AG08395 (cell line): ENCODE measurements at places on chromosomes 1 and 21.
A peak's percentile ranks its signal among the peaks of the same experiment; 100 is the strongest.

- no peak for DNase-seq
These were observed 70.7 kb upstream of the MUTYH start for GRCh38 chr1:45410850-45411509.

DNA sequence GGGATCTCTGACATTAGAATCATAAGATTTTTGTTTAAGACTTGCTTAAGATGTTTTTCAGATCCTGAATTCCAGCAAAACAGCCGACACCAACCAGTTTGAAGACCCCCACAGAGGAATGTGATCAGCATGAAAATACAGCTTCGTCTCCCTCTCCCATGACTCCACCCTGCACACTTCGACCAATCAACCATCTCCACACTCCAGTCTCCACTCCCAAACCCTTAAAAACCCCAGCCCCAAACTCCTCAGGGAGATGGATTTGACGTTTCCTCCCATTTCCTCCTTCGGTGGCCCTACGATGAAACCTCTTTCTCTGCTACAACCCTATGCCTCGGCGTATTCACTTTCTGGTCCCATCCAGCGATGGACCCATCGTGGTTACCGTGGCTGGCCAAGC, 30.1 kb upstream of the KIF26B start:
- DNase-seq, result no peak

- DNase-seq, result no peak
These were observed 60.1 kb downstream of the CD34 start for GRCh38 chr1:207850621-207851407.

DNA sequence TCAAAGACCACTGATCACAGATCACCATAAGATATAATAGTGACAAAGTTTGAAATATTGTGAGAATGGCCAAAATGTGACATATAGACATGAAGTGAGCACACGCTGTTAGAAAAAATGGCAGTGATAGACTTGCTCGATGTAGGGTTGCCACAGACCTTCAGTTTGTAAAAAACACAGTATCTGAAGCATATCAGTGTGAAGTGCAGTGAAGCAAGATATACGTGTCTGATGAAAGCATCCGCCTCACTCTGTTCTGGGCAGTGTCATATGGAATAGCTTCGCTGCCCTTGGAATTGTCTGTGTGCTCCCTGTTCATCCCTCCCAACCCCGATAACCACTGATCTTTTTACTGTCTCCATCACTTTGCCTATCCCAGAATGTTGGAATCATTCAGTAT, 50.7 kb downstream of the GALNT2 start:
- no peak for DNase-seq

DNA sequence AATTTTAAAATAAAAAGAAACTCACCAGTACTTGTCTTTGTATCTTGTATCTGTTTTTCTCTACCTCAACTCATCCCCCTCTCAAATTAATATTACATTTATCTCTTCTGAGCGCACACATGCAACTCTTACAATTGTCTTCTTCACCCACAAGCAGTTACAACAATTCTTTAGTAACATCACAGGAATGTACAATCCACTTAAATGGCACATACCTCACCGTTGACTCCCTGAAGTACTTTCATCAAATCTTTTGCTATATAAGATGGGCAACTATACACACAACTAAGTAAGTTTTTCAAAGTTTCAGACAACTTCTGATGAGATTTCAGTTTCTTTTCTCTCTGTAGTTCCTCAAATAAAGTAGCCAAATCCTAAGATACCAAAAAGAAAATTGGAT, 28.3 kb downstream of the HEATR1 start:
- DNase-seq, result peak; percentile 40

DNA sequence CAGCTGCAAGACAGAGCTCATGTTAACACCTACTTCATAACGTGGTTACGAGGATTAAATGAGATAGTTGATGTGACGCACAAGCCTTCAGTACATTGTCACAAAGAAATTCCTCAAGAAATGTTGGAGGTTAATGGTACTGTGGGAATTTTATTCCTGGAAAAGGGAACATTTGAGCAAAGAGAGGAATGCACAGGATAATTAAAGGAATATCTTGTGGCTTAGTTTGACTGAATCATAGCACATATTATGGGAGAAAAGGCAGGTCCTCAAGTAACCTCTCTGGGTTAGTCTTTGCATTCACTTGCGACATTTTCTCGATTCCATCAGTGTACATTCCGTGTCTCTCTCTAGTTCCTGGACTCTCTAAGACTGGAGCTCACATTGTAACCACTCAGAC, 300.2 kb upstream of the DUSP10 start:
- DNase-seq, result peak; percentile 28

DNA sequence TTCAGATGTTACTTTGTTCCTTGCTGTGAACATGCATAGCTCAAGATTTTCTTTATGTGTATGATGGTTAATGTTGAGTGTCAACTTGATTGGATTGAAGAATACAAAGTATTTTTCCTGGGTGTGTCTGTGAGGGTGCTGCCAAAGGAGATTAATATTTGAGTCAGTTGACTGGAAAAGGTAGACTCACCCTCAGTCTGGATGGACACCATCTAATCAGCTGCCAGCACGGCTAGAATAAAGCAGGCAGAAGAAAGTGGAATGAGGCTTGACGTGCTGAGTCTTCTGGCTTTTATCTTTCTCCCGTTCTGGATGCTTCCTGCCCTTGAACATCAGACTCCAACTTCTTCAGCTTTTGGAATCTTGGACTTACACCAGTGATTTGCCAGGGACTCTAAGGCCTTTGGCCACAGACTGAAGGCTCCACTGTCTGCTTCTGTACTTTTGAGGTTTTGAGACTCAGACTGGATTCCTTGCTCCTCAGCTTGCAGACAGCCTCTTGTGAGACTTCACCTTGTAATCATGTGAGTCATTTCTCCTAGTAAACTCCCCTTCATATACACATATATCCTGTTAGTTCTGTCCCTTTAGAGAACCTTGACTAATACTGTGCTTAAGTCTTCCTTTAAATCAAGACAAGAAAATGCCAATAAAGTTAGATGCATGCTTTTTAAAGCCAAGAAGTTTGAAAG, 626.6 kb downstream of the KCNT2 start:
- no peak for DNase-seq

GRCh38 chr1:59947047-59947938, 20.7 kb upstream of the CYP2J2 start:
- peak; percentile 84 for DNase-seq

GRCh38 chr1:68798071-68798470, 301.2 kb upstream of the DEPDC1 start:
- no peak for DNase-seq

GRCh38 chr1:233138788-233139585, 156.5 kb downstream of the PCNX2 start:
- no peak for DNase-seq

DNA sequence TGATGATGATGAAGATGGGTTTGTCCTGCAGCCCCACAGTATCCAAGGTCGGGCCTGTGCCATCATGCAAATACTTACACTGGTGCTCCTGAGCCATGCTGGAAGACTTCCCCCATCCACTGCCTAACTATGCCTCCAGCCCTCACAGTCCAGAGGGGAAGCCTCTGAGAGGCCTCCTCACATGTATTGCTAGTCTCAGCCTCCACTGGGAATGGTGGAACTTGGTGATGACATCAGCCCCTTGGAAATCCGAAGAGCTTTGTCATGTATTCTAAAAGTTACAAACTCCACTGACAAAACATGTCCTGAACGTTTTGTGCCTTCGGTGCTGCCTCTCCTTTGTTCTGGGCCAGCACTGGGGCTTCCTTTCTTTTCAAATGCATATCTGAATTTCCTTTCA, 61.1 kb upstream of the DMRTB1 start:
- DNase-seq, result no peak

DNA sequence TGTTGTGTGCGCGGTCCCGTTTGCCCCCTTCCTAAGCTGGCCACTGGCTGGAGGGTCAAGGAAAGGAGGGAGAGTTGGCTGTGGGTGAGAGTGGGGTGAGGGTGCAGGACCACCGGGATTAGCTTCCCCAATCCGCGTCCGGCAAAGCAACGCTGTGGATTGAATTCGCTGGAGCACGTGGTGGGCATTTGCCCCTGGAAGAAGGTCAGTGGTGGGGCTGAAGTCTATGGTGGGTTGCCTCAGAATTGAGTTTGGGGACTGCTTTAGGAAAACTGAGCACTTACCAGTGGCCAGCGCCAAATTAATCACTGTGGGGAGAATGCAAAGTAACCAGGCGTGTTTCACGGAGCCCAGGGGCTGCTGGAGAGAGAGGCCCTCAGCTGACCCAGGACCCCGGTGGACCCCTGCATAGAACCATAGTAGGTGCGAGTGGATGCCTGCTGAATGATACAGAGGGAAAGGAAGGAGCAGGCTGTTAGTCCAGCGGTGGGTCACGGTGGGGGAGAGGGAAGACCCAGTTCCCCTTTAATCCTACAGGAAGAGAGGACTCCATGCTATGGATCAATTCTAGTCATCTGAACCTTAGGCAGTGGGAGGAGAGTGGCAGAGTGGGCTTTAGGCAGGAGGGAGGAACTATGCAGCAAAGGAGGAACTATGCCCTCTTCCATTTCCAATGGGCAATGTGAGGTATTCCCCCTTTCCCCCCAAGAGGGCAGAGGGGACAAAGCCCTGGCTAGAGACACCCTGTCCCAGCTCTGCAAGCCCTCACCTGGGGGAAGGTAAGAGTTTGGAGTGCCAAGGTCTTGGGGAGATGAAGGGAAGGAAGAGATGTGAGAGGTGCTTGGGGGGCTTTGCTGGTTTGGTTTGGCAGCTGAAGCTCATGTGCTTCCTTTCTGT, 1.2 kb downstream of the TNFRSF8 start:
- DNase-seq, result no peak

DNA sequence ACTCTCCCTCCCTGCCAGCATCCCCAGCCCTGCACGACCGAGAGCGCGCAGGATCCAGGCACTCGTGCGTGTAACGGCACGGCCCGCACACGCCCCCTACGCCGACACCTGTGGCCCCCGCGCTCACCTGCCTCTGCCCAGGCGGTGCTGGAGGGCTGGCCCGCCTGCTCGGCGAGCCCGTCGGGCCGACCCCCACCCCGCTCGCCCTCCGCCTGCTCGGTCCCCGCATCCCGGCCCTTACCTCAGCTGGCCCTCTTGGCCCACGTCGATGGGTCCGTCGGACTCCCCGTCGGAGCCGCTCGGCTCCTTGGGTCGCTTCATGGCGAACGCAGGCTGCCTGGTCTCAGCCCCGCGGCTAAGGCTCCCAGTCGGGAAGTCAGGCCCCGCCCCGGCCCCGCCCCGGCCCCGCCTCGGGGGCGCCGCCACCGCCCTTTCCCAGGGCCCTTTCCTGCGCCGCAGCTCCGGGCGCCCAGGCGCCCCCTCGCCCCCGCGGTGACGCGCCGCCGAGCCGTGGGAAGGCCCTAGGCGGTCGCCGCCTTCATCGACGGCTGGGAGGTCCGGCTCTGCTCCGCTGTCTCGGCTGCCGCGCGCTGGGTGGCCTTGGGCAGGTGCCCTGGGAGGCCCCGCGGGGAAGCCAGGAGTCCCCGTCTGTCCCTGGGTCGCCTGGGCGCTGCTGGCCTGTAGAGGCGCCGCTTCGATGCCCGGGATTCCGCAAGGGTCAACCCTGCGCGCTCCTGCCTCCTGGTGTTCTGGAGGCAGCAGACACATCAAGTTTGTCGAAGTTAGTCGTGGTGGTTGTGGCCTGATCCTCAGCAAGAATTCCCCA, at the start of gene HEYL:
Gene HEYL (minus strand): TSS at position 339 of the 826 bp plus-strand sequence. CDS start 18 bp downstream, at position 321.
- peak; percentile 65 for DNase-seq

DNA sequence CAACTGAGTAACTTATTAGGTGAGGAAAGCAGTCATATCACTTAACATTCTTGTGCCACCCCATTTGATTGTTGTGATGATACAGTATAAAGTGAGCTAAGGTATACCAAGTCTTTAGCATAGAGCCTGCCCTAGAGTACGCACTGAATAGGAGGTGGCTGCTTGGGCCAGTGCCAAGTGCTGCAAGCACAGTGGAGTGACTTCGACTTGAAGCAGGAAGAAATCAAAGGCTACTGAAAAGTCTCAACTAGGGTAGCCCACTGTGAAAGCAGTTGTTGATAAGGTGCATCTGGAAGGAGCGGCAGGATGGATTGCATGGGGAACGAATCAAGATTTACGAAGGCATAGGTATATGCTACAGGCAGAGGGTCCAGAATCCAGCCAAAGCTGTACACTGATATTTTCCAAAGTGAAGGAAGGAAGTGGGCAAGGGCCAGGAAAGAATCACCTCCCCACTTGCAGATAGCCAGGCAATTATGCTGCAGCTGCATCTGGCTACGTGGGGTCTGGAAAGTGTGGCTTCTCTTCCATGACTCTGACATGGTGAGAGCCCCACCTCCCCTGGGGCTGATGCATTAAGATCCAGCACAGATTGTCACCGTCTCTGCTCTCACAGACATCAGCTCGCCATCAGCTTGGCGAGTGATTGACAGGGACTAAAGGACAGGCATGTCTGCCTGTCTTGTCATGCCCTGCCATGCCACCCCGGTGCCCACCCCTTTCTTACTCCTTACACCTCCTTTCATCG, 287.0 kb upstream of the PLXNA2 start:
- DNase-seq, result no peak

- no peak for DNase-seq
These were observed 5.5 kb downstream of the MTR start for GRCh38 chr1:236800623-236801022.

DNA sequence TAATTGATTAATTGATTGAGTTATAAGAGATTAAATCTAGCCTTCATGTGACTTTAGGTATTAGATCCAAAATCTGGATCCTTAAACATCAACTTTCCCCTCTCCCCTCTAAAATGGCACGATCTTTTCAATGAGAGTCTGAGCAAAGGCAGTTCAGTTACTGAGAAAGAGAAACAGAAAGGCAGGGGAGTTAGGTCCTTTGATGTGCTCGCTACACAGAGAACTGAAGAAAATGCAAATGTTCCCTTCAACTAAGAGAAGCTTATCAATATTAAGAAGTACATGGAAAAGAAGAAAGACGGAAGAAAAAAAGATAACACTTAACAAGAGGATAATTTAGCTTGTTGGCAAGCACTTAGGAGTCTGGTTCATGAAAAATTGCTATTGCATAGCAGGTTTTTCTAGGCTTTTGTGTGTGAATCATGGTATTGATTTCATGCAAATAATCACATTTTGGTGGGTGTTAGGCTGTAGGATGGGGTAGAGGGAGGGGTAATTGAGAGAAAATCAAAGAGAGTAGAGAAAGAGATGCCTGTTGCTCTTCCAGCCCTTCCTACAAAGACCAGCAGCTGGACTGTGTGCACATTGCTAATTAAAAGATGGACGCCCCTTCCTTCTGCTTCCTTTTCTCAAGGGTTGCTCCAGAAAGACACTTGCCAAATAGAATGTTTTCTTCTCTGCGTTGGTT, 307.6 kb upstream of the PLXNA2 start:
- no peak for DNase-seq

GRCh38 chr1:86914998-86915736, 732 bp downstream of the HS2ST1 start:
- peak; percentile 55 for DNase-seq

- no peak for DNase-seq
These were observed 12.9 kb upstream of the ACTN2 start for GRCh38 chr1:236673289-236673919.
